Germinal center (tissue), 1 donor: ENCODE measurements at places on chromosomes 4 and X.
A peak's percentile ranks its signal among the peaks of the same experiment; 100 is the strongest.

DNA sequence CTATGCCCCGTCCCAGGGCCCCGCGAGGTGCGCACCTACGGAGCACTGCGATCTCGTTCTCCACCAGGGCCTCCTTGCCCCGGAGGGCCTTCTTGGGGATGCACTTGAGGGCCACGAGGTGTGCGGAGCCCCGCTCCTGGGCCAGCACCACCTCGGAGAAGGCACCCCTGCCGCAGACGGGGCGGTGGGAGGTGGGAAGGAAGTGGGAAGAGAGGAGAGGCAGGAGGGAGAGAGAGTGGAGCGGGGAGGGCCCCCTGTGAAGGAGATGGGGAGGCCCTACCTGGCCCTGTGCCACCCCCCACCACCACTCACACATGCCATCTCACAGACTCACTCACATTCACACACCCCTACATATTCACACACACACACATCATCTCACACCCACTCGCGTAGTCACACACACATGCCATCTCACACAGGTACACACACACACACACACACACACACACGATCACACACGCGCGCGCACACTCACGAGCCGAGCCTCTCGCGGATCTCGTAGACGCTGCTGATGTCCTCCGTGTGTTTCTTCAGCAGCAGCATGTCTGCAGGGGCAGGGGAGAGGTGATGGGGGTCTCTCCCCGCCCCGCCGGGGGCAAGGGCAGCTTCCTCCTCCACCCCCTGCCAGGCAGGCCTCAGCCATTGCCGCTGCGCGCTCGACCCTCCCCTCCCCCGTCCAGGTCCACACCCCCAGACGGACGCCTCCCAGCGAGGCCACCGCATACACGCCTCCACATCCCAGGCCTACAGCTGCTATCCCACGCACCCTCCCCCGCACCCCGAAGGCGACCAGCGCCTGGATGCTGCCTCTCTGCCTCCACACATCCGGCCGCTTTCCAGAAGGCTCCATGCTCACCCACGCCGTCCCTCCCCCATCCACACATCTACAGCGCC is 834 bp downstream of the PNCK start:
- no peak for DNase-seq

- DNase-seq = no peak
These were observed 78.7 kb upstream of the ZNF518B start for GRCh38 chr4:10535912-10536311.

GRCh38 chr4:182938205-182938645 is 21.0 kb upstream of the DCTD start:
- peak; percentile 61 for DNase-seq

DNA sequence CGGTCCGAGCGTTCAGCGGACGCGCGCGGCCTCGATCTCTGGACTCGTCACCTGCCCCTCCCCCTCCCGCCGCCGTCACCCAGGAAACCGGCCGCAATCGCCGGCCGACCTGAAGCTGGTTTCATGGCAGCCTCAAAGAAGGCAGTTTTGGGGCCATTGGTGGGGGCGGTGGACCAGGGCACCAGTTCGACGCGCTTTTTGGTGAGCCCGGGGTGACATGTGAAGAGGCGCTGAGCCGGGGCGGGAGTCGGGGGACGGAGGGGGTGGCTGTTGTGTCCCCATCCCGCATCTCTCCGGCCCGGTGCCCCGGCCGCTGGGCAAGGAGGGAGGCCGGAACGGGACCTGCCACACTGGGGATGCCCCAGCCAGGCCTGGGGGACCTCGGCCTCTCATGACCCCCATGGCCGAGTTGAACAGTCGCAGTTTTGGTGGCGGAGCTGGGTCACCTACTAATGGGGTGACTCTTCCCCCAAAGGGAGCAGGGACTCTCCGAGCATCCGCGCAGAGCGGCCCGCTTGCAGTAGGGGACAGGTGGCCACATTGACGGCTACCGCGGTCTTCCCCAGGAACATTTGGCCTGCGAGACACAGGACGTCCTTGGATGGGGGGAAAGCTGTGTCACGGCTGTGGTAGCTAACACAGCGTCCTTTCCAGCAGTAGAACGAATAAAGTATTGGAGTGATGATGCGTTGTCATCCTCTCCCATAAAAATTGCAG is at the start of gene GK:
GK (plus strand) TSS at position 9 of the 717 bp plus-strand sequence; CDS start at position 124, 115 bp downstream.
- no peak for DNase-seq

GRCh38 chrX:120463241-120463640 is 5.9 kb downstream of the LAMP2 start:
- no peak for DNase-seq

- no peak for DNase-seq
These were observed 53.0 kb upstream of the SHISA3 start for GRCh38 chr4:42344309-42344708.

- DNase-seq = no peak
These were observed at the start of gene SLC49A3 for GRCh38 chr4:688854-689681. Gene SLC49A3 (minus strand): TSS chr4:689151. CDS start chr4:689127, 24 bp downstream.

GRCh38 chr4:157012781-157013180 is 41.2 kb upstream of the PDGFC start:
- no peak for DNase-seq

DNA sequence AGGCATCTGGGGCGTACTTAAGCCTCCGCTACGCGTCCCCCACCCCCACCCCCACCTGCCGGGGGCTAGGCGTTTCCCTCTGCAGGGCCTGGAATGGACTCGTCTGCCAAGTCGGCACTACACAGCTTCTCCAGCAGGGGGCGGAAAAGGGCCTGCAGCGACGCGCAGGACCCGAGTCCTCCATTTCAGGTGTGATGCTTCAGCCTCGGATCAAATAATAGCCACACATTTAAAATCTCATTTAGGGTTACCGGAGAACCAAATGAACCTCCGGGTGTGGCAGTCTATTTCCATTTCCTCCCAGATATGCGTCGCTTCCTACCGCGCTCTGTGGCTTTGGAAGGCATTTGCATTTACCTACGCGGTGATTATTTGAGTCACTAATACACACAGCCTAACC is 2.9 kb downstream of the PAK3 start:
- peak; percentile 32 for DNase-seq

DNA sequence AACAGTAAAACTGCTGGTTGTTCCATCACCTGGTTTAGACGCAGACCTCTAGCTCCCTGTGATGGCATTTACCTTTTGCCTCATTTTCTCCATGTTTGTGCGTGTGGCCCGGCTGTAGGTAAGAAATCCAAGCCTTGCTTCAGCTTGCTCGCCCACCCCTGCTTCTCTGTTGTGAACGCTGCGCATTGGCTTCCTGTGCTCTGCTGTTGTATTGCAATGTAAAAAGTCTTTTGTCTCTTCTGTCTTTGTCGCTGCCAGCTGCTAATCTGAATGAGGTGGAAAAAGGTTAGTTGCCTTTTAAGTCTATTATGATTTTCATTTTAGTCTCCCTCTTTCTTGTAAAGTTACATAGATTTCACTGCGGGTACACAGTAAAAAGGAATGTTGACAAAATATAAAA is 127.3 kb upstream of the PACRGL start:
- DNase-seq = no peak

DNA sequence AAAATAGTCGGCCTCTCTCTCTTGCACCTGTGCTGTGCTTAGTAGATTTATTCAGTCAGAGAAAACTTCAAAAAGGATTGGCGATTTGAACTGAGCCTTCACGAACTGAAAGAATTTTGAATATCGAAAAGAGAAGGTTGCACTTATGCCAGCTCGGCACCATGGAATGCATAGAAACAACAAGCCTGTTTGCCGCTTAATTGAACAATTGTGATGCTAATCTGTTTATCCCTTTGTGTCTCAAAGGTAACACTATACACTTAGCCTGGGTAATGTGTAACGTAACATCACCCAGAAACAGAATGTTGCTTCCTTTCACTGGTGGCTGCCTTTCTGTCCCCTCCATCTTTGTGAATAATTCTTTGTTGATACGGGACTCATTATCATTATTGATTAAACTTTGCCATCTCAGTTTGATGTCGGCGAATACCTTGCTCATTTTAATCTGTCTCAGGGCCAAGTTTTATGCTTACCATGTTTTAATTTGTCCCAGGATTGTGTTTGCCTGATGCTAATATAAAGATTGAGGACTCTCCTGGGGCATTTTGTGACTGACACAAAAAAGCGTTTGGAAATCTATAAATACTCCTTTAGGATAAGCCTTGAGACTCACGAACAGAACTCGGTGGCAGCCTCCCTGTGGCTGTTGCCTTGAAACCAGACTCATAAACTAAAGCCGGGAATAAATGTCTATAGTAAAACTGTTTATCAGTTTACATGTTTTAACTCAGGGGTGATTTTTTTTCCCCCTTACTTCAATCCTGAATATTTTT is 400.5 kb downstream of the RAPGEF2 start:
- DNase-seq = no peak

- no peak for DNase-seq
These were observed 235.9 kb downstream of the SHOX start for GRCh38 chrX:866441-866990.

DNA sequence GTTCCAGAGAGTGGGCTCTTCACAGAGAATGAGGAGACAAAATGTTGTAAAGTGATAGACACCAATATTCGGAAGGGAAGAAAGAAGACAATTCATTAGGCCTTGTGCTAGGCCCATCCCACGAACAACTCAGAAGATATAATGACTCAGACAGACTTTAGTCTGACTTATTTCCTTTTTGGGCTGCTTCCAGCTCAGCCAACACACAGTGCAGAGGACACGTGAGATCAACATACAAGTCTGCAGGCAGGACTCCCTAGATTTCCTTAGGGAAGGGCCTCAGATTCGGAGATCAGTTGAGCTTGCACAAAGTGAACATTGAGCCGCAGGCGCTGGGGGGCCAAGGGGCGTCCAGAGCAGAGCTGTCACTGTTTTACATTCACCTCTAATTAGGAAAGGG is 290.7 kb upstream of the TENM3 start:
- no peak for DNase-seq

GRCh38 chr4:150510176-150510865 is 71.6 kb upstream of the MAB21L2 start:
- no peak for DNase-seq

GRCh38 chr4:105184316-105184980 is 37.8 kb downstream of the TET2 start:
- no peak for DNase-seq

DNA sequence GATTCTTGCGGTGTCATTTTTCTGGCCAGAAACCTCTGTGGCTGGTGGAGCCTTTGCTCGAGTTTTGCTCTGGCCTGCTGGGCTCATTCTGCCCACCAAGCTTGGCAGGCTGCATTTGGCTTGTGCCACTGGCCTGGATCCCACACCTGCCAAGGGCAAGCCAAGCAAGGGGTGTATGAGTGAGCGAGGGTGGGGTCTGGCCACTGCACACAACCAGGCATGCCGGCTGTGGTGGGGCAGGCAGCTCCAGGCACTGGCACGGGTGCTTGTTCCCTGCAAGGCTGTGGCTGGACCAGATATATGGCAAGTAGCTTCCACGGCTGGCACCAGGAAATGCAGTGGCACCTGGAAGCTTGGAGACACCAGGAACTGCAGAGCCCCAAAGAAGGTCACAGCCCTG is 68.6 kb upstream of the PPP3CA start:
- DNase-seq = no peak

DNA sequence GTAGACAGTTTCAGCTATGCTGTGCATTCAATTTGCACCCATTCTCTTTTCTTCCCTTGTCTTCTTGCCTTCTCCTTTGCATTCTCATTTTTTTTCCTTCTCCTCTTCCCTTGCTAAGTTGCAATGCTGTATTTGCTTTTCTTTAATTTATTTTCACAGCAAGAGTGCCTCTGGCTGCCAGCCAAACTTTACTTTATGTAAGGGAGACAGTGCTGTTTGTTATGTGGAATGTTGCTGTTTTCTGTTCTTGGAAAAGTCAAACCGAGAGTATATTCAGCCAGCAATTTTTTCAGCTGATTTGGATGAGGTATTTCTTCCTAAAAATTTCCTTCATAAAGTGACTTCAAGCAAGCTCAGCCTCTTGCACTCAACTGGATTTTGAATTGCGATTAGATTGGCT is 1293.4 kb downstream of the ARAP2 start:
- no peak for DNase-seq

- no peak for DNase-seq
These were observed 1032.7 kb downstream of the ADGRL3 start for GRCh38 chr4:62232814-62233213.

GRCh38 chr4:145930592-145930991 is 8.0 kb downstream of the ZNF827 start:
- no peak for DNase-seq

DNA sequence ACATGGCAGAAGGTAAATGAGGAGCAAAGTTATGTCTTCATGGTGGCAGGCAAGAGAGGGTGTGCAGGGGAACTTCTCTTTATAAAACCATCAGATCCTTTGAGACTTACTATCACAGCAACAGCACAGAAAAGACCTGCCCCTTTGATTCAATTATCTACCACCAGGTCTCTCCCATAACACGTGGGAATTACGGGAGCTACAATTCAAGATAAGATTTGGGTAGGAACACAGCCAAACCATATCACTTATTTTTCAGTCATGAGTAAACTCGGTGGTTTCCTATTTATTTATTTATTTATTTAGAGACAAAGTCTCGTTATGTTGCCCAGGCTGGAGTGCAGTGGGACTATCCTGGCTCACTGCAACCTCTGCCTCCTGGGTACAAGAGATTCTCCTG is 22.1 kb downstream of the CXCL1 start:
- DNase-seq = no peak

GRCh38 chr4:97761445-97762114 is 381.7 kb downstream of the STPG2 start:
- no peak for DNase-seq

DNA sequence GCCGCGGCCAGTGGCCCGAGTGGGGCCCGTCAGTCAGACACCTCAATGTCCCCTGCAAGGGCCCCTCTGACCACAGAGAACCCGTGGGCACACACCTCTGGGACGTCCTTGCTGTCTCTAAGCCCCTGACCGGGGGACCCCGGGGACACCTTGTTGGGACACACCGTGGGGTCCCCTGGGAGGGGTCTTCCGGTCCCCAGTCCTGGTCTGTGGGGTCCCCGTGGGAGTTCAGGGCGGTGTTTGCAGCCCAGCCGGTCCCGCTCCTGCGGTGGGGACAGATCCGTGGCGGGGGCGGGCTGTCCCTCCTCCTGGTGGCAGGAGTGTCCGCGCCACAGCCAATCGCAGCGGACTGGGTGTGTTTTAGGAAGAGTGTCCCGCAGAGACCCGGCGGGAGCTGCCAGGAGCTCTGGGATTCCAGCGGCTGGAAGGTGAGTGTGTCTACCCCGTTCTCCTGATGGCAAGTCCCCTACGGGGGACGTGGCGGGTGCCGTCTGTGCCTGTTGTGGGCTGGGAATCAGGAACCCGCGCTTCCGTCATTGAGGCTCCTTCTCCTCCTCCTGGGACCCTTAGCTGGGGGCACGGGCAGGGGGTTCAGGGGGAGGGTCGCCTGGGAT is 5.1 kb upstream of the PLCXD1 start:
- peak; percentile 62 for DNase-seq

GRCh38 chr4:156298230-156298629 is 344.6 kb upstream of the CTSO start:
- no peak for DNase-seq

DNA sequence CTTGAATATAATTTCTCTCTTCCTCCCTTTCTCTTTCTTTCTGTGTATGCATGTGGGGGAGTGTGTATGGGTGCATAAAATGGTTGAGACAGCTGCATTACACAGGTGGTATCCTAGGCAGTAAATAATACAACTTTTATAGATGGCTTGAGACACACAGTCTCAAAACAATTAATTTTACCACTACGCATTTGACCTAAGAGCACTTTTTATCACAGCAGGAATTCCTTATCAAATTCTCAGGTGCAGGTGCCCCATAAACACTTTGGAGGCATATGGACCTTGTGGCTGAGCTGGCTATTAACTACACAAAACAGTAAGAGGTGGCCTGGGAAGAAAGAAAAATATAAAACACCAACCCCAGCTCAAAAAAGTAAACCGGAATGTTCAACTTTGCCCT is 91.3 kb downstream of the RASGEF1B start:
- no peak for DNase-seq
